ENCODE measurements at places on chromosomes 11 and 22.

GRCh38 chr11:43952401-43953342 lies 10.2 kb downstream of the C11orf96 start:
- no peak for DNase-seq

DNA sequence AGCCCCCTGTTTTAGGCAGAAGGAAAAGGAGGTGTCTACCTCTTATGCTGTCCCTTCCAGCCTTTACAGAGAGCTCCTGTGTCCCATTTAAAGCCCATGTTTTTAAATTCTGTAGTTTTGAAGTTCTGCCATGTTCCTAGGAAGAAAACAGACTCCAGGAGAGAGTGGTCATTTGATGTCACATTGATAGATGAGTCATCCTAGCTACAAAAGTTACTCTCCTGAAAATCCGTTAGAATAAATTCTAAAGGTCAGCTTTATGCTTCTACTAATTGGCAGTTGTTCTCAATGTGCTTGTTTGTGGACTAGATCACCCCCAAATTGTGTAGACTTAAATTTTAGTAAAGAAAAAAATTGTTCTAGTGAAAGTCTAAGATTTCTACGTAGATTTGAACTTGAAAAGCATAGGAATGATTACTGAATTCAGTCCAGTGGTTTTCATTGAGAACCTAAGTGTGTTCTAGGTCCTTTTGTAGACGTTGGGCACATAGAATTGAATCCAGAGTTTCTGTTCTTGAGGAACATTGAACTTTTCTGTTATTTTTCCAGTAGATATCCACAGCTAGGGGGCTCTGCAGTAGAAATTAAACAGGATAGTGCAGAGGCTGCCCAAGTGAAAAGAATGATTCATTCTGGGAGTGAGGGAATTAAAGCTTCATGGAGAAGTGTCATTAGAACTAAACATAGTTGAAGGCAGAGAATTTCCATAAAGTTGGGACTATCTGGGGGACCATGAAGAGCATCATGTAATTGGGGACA lies 140.6 kb upstream of the RASSF10 start:
- no peak for DNase-seq

DNA sequence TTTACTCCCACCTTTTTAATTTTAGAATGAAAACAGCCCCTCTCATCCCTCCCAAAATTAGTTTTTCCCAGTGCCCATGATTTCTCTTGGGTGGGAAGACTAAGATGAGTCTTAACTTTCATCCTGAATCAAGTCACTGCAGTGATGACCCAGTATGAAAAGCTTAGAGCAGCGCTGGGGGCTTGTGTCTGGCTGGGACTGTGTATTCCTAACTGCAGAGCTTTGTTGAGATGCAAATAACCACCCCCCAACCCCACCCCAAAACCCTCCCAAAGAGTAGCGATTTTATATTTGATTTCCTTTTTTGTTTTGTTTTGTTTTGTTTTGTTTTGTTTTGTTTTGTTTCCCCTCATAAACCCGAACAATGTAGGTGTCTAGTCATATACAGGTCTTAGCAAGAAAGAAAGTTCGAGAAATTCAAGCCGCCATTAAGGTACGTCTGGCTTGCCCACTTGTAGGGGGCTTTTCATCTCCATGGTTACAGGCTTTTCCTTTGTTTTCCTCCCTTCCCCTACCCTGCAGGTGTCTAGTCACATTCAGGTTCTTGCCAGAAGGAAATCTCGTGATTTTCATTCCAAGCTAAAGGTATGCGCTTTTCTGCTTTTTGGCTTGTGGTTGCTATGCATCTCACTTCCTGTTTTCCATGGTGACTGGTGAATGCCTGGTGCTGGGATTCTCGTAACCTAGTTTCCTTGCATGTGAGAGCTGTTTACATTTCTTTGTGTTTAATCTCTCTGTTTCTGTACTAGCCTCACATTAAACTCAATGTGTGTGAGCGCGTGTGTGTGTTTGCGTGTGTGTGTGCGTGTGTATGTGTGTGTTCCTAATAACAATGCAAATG lies 144.6 kb upstream of the RASSF10 start:
- no peak for DNase-seq

DNA sequence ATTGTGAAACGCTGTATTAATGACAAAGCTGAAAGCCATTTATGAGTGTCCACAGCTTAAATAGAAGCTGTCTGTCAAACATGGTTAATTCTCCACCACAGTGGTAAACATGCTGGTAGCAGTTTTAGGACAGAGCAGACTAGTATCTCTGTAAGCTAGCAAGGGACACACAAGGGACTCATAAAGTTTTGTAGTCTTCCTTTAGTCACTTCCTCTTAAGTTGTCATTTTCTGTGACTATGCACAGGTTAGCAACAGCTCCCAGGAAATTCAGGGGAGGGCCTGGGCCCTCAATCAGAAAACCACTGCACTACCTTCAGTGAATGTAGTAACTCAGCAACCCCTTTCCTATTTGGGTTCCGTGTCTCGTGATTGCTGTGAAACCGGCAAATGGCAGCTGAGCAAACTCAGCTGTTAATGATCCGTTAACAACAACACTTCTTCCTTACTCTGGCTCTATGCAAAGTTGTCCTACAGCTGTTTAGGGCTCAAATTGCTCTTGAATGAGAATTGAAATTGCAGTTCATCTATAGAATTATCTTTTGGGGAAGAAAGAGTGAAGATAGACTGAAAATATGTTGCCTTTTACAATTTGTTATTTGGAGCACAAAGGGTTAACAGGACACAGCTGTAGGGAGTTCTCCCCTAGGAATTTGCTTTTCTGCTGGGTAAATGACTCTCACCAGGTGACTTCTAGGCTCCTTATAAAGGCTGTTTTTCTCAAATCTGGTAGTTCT lies at the start of gene MMP26:
Gene MMP26 (plus strand): TSS at position 731 of the 736 bp plus-strand sequence.
- DNase-seq, result peak; percentile 15

DNA sequence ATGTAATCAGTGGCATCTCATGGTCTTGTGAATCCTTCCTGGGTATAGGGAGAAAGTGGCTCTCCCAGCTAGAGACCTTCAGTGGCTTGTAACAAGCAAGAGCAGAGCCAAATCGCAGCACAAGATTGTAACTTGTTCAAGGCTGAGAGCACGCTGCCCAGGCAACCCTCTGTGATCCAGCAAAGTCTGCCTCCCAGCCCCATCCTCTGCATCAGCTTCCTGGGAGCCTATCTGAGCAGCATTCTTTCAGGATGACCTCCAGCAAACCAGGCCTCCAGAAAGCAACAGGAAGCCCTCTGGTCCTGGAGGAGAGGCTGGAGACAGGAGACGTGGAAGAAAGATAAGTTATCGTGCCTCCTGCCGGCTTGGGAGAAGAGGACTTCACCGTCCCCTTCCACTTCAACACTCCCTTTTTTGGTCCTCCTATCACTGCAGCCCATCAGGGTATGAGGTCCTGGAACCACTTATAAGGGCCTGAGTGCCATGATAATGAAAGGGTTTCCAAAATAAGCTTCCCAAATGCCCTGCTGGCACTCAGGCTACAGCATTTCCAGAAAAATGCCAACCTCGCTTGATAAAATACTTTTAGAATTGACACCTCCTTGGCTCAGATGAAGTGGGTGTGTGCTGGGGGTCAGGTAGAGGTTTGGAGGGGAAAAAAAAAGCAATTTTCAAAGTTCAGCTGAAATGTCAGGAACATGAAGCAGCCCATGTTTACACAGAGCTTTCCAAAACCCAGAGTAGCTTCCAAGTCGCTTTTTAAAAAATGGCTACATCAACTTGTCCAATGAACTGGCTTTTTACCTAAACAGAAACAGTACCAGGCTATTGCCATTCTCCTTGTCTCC lies 80.2 kb downstream of the PLEKHA7 start:
- no peak for DNase-seq

DNA sequence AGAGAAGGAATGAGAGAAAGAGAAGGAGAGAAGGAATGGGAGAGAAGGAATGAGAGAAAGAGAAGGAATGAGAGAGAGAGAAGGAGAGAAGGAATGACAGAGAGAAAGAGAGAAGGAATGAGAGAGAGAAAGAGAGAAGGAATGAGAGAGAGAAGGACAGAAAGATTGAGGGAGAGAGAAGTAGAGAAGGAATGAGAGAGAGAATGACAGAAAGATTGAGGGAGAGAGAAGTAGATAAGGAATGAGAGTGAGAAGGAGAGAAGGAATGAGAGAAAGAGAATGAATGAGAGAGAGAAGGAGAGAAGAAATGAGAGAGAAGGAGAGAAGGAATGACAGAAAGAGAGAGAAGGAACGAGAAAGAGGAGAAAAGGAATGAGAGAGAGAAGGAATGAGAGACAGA lies 34.1 kb upstream of the APOL5 start:
- DNase-seq, result no peak
